ENCODE measurements at places on chromosomes 11 and 22.

GRCh38 chr11:13184295-13184794, 93.2 kb upstream of the BMAL1 start:
- DNase-seq, result no peak

DNA sequence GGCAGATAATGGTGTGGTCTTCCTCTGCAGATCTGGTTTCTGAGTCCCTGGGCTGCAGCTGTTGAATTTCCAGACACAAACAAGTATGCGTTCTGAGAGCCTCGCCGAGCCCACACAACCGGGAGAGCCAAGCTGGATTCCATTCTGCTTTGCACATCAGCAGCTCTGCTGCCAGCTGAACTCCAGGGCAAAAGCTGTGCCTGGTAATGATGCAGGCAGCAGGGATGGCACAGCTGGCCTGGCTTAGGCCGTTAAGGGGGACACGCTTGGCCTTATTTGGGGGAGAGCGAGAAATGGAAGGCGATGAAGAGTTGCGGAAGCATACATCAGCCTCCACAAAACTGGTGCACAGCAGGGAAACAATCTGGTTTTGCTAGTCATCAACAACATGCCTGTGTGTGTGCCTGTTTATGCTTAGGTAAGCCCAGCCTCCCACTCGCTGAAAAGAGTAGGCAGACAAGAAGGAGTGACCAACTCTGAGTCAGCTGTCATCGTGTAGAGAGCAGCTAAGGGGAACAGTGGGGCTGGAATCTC, 25.1 kb downstream of the ADAMTS8 start:
- DNase-seq, result no peak

- no peak for DNase-seq
These were observed 75.8 kb downstream of the RAB30 start for GRCh38 chr11:82995754-82996398.

DNA sequence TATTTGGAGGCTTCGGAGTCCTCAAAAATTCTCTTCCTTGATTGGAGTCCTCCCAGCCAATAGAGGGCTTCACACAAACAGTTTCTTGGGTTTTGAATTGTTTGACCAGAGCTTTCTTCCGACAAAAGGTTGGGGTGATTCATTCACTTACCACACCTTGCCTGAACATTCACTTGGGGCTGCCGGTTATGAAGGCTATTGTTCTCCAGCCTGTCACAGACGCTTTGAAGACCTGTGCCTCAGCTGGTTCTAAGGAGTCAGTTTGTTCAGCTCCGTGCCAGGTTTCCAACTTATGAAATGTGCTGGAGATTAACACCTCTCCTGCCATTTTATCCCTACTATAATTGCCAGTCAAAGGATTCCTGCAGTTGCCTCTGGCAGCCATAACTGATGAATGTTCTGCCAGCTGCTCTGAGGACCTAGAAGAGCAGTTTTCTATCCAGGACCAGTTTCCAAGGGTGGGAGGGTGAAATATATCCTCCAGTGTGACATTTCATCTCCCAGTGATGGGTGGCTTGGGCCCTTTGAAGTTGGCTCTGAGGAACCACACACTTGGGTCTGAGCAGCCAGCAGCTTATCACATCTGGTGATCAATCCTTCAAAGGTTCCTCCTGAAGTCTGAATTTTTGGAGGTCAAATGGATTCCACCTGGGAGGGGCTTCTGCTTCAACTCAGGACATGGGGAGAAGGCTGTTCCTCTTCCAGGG, 31.4 kb downstream of the LIMK2 start:
- no peak for DNase-seq

DNA sequence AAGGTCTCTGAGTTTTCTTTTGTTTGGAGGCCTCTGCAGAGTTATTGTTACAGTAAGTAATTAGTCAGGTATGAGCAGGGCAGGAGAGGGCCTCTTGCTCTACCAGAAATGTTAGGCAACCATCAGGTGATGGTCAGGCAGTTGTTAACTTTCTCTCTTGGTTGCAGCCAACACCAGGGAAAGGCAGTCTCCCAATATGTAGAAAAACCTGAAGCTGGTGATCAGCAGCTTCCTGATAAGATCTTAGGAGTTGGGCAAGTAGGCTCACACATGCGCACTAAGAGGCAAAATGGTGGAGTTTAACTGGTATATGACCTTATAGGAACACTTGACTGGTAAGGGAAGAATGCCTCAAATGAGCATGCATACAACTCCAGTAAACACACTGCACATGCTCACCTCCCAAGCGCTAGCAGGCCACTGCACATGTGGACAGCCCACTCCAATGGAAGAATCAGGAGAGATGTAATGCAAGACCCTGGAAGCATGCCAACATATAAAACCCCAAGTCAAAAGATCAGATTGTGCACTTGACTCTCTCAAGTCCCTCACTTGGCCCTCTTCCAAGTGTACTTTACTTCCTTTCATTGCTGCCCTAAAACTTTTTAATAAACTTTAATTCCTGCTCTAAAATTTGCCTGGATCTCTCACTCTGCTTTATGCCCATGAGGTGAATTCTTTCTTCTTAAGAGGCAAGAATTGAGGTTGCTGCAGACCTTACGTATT, 23.7 kb upstream of the SLC35F2 start:
- no peak for DNase-seq

DNA sequence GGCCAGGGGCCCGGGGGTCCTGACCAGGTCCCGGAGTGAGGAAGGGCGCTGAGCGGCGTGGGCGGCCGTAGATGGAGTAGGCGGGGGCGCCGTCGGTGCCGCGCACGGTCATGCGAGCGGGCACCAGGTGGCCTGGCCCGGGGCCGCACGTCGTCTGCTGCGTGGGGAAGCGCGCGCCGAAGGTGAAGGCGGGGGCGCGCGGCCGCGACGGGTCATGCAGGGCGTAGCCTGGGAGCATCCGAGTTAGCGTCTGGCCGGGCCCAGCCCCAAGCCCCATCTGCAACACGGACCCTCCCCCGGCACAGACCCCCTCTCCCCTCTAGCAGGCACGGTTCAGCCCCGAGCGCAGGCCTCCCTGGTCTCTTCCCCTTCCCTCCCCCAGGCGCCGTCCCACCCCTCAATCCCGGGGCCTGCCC, 1.7 kb upstream of the TYMP start:
- DNase-seq, result no peak

DNA sequence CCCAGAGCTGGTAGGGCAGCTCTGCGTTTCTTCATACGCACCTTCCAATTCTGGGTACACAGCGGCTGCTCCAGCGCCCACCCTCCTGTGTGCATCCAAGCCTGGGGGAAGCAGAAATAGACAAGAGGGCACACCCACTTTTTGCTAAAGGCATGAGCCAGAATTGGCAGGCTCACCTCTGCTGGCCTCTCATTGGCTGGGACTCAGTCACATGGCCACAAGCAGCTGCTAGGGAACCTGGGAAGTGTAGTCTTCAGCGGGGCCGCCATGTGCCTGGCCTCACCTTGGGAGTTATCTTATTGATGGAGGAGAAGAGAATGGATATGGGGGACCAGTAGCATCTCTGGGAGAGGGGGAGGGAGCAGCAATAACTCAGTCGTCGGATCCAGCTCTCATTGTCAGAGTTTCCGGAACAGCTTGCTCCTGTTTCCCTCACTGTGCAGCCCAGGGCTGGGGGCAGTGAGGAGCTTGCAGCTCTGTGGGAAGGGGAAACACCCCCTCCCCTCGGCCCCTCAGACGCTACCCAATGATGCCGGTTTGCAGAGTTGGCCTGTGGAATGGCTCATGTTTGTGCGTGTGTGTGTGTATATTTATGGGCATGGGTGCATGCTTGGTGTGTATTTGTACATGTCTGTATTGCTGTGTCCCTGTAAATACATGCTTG, 11.8 kb upstream of the MIEF1 start:
- peak; percentile 93 for DNase-seq

GRCh38 chr11:35814081-35814695, 129.7 kb upstream of the LDLRAD3 start:
- DNase-seq, result no peak

- no peak for DNase-seq
These were observed 43.1 kb upstream of the LINC01488 start for GRCh38 chr11:69438286-69438920.

- no peak for DNase-seq
These were observed 17.7 kb downstream of the CBL start for GRCh38 chr11:119223856-119224255.

DNA sequence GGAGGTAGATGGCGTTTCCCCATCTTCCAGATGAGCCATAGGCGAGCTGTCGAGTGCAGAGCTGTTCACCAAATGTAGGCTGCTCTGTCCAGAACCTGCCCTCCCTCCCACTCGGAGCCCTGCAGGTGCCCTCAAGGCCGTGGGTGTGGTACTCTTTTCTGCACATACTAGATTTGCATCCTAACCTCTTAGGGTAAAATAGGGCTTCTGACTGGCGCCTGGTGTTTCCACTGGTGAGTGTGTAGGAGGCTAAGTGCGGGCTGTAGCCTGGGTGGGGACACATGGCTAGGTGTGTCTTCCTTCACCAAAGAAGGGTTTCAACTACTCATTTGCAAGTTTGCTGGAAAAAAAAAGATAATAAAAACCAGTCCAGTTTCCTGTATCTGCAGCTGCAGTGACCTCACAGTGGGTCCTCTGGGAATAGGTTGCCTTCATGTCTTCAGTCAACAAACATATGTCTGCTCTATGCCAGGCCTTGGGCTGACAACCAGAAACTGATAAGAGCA, 8.5 kb downstream of the BIK start:
- DNase-seq, result no peak

GRCh38 chr22:33124471-33124870, 66.3 kb upstream of the SYN3 start:
- no peak for DNase-seq

DNA sequence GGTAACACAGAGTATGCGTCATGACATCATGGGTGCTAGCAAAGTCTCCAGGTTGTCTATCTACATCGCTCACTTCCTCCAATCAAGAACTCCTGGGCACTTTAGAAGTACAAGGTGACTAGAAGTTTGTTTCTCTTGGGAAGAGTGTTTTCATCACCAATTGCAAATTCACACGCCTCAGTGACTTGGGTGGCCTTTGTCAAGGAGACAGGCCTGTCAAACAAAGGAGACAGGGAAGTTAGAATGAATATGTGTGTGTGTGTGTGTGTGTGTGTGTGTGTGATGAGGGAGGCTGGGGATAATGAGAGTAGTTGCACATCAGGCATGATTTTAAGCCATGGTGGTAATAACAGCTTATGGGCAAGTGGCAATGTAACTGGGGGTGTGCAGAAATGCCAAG, 953.2 kb downstream of the OPCML start:
- no peak for DNase-seq

GRCh38 chr11:63747011-63747410, 21.6 kb downstream of the ZFTA start:
- DNase-seq, result no peak

- peak; percentile 24 for DNase-seq
These were observed at the start of gene SLC17A6 for GRCh38 chr11:22337596-22338485. Gene SLC17A6 (plus strand): TSS chr11:22338381. CDS start chr11:22338534, 153 bp downstream.

DNA sequence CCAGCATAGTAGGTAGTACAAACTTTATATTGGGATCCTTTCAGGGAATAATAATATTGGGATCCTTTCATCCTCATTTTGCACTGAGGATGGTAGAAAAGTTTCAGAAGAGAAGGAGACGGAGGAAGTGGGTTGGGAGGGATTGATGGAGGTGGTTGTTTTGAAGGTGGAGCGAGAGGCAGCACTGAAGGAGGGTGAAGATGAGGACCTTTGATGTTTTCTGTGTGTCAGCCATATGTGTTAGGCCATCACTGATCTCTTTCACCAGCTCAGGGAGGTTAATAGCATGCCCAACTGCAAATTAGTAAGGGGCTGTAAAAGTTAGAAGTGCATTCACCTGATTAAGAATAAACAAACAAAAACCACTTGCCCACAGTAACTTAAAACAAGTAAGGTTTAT, 275.5 kb upstream of the B3GAT1 start:
- DNase-seq, result no peak

DNA sequence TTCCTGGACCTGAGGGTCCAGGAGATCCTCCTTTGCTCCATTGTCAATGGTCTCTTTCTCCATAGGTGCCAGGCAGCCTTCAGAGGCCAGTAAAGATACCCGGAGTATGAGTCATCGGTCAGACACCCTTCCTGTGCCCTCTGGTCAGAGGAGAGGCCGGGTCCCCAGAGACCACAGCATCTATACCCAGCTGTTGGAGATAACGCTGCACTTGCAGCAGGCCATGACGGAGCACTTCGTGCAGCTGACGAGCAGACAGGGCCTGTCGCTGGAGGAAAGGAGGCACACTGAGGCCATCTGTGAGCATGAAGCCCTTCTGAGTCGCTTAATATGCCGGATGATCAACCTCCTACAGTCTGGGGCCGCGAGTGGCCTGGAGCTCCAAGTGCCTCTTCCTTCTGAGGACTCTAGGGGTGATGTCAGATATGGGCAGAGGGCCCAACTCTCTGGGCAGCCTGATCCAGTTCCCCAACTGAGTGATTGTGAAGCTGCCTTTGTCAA, at the start of gene ACCSL:
Gene ACCSL, plus strand, starts transcription at position 51 of the 501 bp plus-strand sequence. Its CDS starts 56 bp downstream, at position 107.
- no peak for DNase-seq

DNA sequence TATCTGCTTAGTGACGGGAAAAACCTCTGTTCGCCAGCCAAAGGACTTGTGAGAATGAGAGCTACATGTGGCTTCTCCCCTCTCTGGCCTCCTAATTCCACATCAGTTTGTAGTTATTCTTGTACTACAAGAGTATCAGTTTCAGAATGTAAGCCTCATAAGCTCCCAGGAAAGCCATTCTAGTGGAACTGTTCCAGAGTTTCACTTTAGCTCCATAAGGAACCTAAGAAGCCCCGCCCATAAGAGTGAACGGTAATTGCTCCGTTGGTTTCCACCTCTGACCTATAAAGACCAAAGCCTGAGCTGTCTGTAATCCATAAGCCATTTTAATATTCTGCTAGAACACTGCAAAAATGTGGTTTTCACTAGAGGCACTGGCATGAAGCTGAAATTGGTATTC, 53.0 kb downstream of the SIK3 start:
- no peak for DNase-seq

GRCh38 chr11:45102361-45102809, 44.1 kb upstream of the PRDM11 start:
- no peak for DNase-seq

DNA sequence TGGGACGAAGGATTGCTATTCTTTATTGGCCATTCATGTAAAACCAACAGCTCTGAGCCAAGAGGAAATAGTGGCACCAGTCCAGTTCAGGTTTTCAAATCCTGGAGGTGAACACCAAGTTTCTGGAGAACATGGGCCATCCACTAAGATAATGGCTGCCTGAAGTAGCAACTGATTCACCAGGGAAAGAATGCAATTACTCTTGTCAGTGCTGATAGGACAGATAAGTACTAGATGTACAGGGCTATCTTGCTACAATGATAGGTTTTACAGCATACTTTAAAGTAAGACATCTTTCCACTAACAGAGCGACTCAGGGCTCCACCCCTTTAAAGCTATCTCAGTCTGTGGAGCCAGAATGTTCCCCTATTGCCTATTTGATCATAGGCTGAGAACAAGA, 36.8 kb upstream of the APOA1 start:
- no peak for DNase-seq

Data from HuH-7 (cell line).